T-cell (primary cell): ENCODE measurements at places on chromosomes 6 and 20.

- DNase-seq = no peak
Measured at GRCh38 chr6:42511803-42512422, 51.9 kb upstream of the UBR2 start.

DNA sequence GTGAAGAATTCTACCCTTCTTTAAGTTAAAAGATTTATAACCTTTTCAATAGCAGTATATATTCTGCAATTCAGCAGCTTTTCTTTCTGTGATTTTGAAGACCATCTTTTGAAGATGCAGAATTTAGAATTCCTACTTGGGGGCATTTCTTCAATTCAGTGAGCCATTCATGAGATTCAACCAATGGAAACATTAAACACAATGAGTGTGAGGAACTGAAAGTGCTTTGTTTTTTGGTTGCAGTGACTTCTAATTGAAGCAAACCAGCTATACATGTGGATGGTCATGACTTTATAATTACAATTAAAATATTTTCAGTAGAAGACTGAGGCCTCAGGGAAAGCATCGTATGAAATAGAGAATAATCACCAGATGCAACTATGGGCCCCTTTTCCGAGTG is 108.3 kb downstream of the CARMIL1 start:
- DNase-seq = no peak

GRCh38 chr6:44289726-44290260 is 19.5 kb downstream of the TMEM151B start:
- DNase-seq = no peak

GRCh38 chr6:104418125-104418524 is 441.6 kb downstream of the HACE1 start:
- no peak for DNase-seq

- no peak for DNase-seq
Measured at GRCh38 chr6:138597336-138597735, 98.0 kb upstream of the NHSL1 start.

GRCh38 chr20:58657262-58657661 is 6.2 kb downstream of the STX16 start:
- DNase-seq = no peak

- no peak for DNase-seq
Measured at GRCh38 chr20:56422824-56423189, 10.7 kb downstream of the CASS4 start.
